Activated CD4-positive, CD25-positive, alpha-beta regulatory T cell treated with anti-CD3 and anti-CD28 coated beads, Interleukin-2, amount 50 U/mL, for 72 hours (primary cell): ENCODE measurements at places on chromosomes 11 and 22.

DNA sequence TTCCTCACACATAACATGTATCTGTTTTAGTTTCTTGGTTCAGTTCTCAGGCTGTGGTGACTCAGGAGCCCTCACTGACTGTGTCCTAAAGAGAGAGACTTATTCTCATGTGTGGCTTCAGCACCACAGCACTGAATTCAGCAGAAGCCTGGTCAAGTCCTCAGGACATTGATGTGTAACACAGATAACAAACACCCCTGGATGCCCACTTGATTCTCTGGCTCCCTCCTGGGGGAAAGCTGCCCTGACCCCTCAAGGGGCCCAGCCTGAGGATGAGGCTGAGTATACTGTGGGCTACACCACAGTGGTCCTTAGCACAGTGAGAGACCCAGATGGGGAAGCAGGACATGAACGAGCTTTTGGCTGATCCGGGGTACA lies 87.2 kb upstream of the VPREB1 start:
- DNase-seq = no peak

DNA sequence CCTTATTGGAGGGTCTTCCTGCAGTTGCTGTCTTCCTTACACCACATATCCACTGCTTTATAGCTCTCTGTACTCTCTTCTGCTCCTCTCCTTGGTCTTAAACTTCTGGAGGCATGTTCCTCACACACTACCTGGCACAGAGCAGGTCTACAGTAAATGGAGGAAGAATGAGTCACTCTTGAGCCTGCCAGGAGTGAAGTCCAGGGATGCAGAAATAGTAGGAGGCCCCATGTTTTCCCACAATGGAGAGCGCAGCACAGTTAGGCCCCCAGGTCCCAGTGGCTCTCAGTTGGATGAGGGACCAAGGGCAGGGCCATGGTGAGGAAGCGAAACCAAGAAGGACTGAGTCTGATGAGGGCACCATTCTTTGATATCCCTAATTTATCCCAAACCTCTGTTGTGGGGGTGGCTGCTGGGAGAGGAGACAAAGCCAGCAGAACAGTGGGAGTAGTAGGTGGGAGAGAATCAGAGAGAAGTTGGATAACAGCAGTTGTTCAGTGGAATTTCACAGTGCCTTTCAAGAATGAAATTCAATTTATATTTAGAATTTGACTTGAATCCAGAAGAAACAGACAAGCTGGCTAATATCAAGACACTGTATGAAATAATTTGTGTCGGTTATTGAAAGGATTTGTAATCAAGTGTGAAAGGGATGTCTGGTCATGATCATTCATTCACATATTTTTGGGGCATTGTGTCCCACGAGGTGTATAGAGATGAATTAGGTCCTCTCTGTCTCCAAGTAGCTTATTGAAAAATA lies 187.8 kb downstream of the HIPK3 start:
- DNase-seq = no peak

DNA sequence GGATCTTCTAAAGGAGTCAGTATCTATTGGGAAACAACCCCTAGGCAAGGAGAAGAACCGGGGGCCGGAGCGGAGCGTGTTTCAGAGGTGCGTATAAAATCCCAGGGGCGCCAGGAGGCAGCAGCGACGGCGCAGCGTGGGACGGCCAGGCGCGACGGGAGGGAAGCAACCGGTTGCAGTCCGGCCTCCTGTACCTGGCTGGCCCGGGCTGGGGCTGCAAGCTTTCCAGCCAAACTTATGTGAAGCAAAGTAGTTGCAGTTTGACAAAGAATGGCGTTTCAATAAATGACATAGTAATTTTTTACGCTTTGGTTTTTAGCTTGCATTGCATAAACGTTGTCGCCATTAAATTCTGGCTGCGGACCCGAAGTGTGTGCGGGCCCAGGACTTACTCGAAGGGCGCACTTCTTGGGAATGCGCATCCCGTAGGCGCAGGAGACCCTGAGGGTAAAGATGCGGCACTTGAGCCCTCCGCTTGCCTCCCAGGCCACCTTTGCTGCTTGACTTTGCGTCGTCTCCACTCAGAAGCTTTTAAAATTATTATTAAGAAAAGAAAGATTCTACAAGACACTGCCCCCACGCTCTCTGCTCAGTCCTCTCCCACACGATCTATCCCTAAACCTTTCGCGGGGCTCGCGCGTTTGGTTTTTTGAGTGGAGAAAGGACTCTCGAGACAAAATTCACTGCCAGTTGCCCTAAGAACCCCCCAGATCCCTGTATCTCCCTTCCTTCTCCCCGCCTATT lies 1.6 kb upstream of the WT1 start:
- no peak for DNase-seq

- DNase-seq = no peak
Measured at GRCh38 chr11:18248561-18248960, at the start of gene SAA2. Gene SAA2 (minus strand): TSS chr11:18248668. CDS start chr11:18248011, 657 bp downstream.

GRCh38 chr11:75654314-75654713 lies 14.5 kb downstream of the MAP6 start:
- no peak for DNase-seq

DNA sequence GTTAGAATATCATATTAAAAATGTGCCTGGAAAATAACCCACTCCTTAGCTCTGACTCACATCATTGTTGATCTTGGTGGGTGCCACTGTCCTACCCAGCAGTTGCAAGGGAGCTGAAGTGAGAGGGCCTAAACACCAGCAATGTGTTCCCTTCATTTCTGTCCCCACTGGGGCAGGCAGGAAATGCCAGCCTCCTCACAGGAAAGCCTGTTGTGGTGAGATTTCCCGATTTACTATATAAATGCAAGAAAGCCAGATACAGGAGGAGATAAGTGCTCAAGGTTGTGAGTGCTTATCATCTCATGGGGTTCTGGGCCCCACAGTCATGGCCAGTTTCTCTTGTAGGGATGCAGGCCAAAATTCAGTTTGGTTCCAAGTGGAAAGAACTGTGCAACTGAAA lies 15.8 kb upstream of the FLI1 start:
- no peak for DNase-seq

GRCh38 chr22:19773470-19774040 lies 13.0 kb downstream of the TBX1 start:
- no peak for DNase-seq

DNA sequence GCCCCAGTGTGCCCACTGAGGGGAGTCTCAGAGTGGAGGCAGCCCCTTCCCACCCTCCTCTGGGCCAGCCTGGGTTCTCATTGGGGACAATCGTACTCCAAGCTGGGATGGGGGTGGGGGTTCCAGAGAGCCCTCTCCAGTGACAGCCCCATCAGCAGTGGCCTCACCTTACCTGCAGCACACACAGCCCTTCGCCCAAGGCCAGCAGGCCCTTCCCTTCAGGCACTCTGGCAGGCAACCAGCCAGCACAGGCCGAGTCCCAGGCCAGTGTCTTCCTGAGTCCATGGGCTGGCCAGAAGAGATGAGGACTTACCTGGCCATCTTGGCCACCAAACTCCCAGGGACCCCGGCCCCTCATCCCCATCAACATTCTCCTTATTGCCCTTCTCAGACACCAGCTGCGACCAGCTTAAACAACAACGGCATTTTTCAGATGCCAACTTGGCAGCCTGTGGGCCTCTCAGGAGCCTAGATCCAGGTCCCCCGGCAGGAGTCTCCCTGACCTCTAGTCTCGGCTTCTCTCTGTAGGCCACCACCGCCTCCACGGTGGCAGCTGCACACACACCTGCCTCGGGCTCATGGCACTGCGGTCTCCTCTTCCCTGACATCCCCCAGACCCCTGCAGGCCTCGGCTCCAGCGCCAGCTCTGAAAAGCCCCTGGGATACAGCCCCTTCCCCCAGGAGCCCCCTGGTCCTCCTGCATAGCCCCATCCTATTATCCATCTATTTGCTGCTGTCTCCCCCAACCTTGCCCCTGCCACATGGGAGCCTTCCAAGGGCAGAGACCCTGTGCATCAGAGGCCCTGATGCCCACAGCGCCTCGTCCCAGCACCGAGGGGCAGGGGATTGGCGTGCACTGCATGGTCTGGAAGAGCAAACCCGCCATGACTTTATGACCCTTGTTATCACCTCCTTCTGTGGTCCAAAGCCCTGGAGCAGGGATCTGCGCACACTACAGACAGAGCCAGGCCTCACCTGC lies 111.2 kb upstream of the FGF3 start:
- no peak for DNase-seq

GRCh38 chr22:43152003-43152356 lies 621 bp downstream of the TSPO start:
- no peak for DNase-seq

DNA sequence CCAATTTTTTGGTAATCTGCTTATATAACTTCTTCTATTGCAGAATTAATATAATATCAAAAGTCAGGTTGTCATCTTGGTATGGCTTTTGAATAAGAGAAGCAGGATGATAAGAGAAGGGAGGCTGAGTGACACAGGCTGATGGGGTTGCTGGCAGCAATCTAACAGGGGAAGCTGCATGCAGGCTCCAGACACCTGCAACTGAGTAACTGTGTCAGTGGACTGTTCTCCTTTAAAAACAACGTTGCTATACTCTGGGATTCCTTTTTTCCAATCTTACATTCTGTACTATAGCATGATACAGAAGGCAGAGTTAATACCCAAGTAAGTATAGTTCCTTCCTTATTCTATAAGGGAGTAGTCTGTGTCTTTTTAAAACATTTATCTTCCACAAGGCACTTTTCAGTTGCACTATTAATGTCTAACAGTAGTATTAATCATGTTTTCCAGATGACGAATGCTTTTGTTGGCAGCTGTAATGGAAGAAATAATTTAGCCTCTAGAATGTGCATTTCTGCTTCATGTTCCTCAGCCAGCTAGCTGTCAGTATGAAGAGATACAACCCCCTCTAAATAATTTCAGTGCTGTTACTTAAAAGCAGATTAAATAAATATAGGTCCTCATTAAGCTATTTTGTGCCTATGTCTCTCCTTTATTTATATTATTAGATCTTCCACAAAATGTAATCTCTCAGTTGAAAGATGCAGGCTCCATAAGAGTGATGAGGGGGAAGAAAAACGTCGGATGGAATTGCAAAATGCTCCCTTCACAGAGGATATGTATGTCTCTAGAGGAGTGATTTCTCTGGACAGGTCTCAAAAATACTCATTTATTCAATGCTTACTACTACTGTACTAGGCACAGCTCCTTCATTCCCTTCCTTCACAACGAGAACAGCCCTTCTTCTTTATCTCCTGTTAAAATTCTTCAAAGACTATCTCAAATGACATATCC lies 50.8 kb downstream of the ATG16L2 start:
- DNase-seq = no peak

DNA sequence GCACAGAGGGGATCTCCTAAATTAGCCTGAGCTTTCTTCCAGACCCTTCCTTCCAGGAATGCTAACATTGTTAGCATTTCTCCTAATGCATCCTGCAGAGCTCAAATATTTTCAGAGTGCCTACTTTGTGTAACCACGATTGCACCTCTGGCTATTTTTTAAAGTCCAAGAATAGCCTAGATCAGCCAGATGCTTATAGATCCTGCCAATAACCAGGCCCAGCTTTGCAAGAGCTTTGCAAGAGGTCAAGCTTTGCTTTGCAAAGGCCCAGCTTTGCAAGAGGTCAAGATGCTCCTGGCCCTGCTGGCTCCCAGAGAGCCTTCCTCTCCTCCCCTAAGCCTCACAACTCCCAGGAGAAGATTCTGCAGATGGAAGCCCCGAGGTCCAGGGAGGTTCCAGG lies 491.9 kb downstream of the MN1 start:
- no peak for DNase-seq

DNA sequence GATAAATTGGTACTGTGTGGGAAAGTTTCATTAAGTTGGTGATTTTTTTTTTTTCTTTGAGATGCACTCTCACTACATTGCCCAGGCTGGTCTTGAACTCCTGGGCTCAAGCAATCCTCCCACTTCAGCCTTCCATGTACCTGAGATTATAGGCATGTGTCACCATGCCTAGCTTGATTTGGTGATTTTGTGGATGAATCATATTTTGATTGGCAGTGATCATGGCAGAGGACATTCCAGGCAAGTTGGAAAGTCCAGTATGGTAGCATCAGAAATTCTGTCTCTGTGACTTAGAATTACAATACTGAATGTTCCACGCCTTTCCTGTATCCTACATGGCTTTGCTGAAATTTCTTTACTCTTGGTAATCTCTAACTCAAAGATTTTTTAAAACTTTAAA lies 49.4 kb downstream of the HORMAD2 start:
- no peak for DNase-seq

- no peak for DNase-seq
Measured at GRCh38 chr22:23497016-23497885, 82.8 kb downstream of the IGLL1 start.

DNA sequence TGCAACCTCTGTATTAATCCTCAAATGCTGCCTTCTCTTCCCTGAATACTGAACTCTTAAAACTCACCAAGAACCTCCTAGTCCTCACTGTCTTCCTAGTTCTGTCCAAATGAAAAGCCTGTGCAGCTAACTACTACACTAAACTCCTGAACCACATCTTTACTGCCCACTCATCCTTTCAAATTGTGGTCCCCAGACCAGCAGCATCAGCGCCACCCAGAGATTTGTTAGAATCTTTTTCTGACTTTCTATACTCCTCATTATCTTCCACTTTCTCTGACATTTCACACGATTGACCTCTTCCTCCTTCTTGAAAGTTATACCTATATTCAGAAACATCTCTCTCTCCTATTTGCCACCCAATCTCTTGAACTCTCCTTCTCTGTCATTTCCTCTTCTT lies 461.3 kb downstream of the DLG2 start:
- DNase-seq = no peak

GRCh38 chr22:45742866-45743450 lies 71.3 kb downstream of the ATXN10 start:
- DNase-seq = no peak

DNA sequence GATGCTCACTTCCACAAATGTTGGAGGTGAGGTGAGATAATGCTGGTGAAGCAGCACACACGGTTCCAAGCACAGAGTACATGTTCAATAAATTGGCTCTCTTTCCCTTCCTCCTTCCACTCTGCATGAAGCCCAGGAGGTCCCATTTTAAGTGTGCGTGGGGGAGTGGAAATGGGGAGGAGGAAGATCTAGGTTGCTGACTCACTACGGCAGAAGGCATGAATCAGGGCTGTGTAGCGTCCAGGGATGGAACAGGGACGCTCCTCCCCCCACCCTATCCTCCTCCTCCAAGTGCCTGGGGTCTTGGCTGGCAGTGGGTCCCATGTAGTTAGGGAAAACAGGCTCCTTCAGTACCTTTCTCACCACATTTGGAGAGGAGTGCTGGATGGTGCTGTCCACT lies 44.2 kb downstream of the TRIM66 start:
- no peak for DNase-seq

DNA sequence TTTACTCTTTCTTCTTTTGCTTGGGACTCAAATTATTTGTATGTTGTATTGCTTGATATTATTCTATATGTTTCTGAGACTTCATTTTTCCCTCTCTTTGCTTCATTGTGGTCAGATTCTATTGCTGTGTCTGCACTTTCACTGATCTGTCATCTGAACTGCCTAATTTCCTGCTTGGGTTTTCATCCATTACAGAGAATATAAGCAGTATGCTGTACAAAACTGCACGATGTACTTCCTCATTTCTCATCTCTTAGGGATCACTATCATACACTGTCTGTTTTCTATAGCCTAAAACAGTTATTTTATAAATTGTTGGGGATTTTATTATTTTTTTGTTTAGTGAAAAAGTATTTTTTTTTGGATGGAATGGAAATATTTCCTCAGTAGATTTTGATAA lies 736.7 kb upstream of the ANO5 start:
- DNase-seq = no peak

GRCh38 chr11:34356576-34356912 lies 1.3 kb downstream of the ABTB2 start:
- DNase-seq = no peak

- DNase-seq = no peak
Measured at GRCh38 chr11:114025329-114025907, 34.1 kb upstream of the ZBTB16 start.
